ENCODE measurements at places on chromosomes 3 and 15.

DNA sequence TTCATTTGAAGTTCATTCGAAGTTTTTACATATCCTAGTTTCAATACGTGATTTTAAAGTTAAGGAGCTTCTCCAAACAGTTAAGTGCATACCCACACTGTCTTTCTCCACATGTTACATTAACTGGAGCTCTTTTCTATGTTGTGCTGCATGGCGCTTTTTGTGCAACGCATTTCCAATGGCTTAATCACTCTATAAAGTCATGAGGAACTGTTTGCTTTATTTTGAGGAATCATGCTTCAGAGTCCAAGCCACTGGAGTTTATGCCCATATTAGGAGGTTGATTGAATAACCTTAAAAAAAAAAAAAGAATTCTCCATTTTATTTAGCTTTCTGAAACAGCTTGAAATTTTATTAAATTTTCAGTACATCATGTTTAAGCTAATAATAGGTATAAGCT, 109.4 kb upstream of the MBNL1 start:
- DNase-seq, result no peak

- no peak for DNase-seq
These were observed 20.1 kb downstream of the IFT57 start for GRCh38 chr3:108202080-108202479.

GRCh38 chr3:139309061-139309591, 34.7 kb upstream of the MRPS22 start:
- DNase-seq, result no peak

DNA sequence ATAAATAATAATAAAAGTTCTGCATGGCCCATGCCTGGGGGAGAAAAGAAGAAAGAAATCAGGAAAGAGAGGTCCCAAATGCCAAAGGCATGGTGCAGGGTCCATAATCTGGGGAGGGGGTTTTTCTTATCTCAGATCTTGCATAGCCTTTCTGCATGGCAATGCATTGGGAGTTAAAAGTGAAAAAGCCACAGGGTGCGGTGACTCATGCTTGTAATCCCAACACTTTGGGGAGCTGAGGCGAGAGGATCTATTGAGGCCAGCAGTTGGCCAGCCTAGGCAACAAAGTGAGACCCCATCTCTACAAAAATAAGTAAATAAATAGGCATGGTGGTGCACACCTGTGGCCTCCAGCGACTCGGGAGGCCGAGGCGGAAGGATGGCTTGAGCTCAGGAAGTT, 76.8 kb upstream of the GATA2 start:
- no peak for DNase-seq

DNA sequence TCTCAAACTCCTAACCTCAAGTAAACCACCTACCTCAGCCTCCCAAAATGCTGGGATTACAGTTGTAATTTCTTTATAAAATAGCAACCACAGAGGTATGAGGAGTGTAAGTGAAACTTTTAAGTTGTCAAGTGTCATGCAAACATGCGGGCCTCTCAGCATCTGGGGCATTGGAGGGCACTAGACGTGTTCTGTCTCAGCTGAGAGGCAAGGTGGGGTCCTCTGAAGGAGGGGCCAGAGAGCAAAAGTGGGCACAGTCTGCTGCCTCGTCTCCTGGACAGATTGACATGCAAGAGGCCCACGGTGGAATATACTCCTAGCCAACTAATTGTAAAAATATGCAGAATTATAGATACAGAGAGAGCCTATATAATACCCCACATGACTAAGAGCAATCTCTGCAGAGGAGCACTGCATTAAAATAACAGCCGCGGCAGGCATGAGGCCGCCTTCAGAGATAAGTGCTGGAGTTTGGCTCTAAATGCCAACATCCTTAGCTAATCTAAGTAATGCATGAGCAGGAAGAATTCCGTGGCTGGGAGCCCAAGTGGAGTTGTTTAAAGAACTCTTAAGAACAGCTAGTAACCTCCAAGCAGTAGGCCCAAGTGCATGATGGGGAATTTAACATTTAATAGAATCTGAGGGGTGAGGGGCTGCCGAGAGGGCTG, 87.8 kb upstream of the RNU6-1 start:
- no peak for DNase-seq

DNA sequence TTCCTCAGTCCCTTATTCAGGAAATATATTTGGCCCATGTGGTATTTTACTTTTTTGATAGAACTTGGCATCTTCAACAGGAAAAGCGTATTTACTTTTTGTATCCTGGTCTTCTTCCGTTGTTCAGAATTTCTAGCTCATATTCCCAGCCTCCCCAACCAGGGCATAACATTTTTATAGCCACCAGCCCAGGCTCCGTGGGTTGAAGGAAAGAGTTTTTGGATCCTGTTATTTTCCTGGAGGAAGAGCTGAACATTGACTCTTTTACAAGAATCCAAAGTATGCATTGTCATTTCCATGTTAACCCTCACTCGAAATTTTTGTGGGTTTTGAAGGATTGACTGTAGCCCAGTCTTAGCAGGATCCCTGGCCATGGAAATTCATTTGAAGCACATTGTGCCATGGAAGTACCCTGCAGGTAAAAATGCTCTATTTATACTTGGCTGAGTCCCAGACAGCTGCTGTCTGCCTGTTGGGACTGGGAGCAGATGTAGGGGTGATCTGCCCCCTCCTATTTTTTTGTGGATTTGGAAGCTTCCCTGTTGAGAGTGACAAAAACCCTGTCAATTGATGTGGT, 98.8 kb downstream of the AKAP13 start:
- DNase-seq, result no peak

DNA sequence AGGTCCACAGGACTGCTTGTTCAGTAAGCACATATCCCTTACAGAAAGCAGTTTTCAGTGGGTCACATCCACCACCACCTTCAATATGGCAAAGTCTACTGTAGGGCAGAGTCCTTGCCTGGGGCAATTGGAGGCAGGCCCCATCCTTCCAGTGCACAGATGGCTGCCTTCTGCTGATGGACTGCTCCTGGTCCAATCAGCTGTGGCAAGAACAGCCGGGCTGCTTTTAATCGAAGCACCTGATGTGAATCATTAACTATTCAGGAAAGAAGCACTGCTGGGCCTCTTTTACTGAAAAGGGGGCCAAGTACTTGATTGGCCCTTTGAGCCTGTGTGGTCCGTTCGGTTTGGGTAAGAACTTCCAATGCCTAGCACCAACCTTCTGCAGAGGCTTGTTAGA, 24.4 kb downstream of the LARS2 start:
- DNase-seq, result no peak

GRCh38 chr15:85044251-85044853, 62.7 kb downstream of the PDE8A start:
- DNase-seq, result peak; percentile 45

- DNase-seq, result no peak
These were observed 788.2 kb upstream of the ALCAM start for GRCh38 chr3:104578558-104578957.

DNA sequence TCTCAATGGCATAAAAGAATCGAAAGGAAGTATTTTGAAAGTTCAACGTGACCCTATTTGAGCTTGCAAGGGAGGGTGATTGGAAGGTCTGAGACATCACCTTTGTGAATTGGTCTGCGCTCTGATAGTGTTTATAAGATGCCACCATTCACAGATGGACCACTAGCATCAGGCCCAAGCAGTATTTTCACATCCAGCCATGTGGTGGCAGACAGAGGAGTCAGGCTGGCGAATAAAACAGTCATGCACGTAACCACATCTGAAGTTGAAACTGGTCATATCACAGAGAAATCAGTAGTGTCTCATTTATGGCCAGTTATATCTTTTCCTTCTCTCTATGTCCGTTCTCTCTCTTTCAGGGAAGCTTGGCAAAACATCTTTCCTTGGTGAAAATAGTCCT, 170.1 kb upstream of the ONECUT1 start:
- no peak for DNase-seq

DNA sequence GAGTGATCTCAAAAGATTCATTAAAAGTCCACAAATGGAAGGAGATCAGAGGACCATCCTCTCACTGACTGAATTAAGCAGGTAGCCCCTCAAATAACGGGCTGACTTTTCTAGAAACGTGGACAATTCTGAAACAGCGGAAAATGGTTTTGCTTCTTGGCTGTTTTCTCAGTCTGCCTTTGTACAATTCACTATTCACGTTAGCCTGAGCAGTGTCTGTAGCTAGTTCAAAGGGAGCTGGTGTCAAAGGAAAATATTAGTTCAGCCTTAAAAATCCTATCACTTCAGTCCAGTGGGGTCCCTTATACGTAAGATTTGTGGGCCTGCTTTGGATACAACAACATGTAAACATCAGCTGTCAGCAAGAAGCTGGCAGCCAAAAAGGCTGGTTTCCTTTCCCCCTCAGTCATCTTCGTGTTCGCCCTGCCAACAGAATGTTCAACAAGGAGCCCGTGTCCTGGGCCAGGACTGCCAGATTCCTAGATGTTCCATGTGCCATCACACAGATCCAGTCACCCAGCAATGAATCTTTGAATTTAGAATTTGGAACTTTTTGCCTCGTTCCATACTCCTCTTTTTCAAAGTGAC, 19.3 kb downstream of the LMCD1 start:
- DNase-seq, result no peak

DNA sequence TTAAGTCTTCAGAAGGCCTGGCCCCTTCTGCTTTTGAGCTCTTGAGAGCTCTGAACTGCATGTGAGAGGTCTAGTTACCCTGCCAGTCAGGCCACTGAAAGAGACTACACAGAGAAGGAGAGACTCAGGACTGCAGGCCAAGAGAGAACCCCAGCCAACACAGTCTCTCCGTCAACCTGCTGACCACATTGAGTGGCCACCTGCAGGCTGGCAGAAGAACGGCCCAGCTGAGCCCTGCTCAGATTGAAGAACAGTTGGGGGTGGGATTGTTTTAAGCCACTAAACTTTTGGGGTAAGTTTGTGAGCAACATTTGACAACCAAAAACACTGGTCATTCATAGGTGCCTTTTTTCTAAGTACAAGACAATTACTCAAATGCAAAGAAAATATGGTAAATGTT, 273.5 kb upstream of the CCDC54 start:
- no peak for DNase-seq

DNA sequence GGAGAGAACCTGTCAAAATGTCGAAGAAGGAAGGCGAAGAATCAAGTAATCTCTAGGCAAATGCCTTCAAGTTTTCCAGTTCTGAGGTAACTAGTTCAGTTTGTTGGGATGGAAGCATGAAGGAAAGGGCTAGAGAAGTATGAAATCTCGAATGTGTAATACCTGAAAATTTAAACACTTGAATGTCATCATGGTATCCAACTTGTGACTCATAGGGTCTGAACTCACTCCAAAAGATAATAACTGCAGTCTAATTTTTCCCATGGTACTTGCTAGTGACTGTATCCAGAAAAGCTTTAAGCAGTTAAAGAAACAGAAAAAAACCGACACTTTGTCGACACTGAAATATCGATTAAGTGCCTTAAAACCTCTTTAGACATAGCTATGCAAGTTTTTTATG, 102.9 kb upstream of the CHRM5 start:
- DNase-seq, result no peak

DNA sequence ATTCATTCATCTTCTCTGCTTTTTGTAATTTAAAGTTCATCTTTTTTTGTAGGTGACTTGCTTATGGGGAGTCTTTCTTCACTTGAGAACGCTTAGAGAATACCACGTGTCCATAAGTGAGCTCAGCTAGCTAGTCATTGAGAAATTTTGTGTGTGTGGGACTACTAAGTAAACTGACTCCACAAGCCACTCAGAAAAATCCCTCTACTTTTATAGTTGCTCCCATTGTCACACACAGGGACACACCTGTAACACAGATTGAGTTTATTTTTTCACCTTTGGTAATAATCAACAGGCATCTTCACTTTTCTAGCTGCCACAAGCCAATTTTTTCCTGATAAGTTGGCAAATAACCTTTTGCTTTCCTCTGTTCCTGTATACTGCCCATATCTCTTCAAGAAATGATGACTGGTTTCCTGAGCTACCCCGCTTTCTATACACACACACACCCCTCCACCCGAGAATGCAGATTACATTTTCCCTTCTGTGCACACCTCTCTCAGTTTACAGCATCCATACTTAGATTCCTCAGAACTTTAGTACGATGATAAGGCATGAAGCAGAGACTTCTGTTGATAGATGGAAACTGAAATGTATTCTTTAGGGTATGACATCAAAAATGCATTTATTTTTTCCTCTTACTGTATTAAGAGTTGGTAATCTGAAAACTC, 4.6 kb downstream of the TSC22D2 start:
- no peak for DNase-seq

Data from stimulated activated CD4-positive, alpha-beta T cell treated with anti-CD3 and anti-CD28 coated beads, Interleukin-2, amount 100 ng/mL, for 24 hours (primary cell).